ENCODE measurements at places on chromosomes 3 and 15. TPM values are rescaled to one million over a fixed set of nuclear protein-coding genes. Genes with fewer than 3 reads are reported as not detected.

DNA sequence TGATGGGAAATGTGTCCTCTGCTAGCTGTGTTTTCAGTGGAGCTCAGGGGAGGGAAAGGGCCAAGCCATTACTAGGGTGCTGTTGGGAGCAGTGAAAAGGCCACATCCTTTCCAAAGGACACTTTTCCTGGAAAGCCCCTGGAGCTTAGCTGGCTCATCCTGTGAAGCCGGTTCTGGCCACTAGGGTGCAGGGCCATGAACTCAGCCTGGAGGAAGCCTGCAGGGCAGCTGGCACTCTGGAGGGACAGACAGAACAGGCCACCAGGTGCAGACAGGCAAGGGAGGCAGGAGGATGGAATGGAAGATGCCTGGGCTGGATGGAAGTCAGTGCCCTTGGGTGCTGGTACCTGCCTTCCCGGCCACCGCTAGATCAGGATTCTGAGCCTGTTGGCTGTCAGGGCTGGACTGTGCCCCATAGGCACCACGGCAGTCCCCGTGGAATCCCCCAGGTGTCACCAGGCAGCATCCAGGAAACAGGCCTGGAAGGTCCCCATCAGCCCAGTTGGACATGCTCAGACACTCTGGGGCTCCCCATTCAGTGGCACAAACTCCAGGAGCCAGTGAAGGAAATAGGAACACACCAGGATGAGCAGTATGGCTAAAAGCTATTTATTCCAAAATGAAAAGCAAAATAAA lies 76.2 kb upstream of the C2CD4B start:
- no peak overlapping the region for H3K4me3 ChIP-seq
- no peaks in the 10 kb centered on the region for H3K36me3 ChIP-seq
- no peaks in the 10 kb centered on the region for H3K4me1 ChIP-seq
- no peaks in the 10 kb centered on the region for H3K27me3 ChIP-seq
- no peak overlapping the region for H3K27ac ChIP-seq

GRCh38 chr15:63677778-63678177 lies 80.6 kb downstream of the FBXL22 start:
- no peaks in the 10 kb centered on the region for H3K27me3 ChIP-seq
- no peaks in the 10 kb centered on the region for H3K36me3 ChIP-seq

DNA sequence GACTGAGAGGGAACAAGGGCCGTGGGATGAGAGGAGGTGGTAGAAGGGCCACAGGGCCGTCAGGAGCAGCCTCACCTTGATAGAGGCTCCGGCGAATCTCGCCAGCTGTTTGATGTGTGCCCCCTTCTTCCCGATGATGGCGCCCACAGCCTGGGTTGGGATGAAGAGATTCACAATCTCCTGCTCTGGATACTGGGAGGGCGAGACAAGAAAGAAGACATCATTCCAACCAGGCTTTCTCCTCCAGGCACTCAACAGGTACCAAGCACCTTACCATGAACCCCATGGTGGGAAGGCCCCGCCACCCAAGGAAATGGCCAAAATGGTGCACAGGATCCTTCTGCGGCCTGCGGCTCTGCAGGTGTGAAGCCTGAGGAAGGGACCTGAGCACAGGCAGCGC lies 71.1 kb downstream of the SENP2 start:
- peak overlapping the region; percentile 74 for H3K27ac ChIP-seq
- no peaks in the 10 kb centered on the region for H3K36me3 ChIP-seq
- peaks cover 13% of the 10 kb centered on the region for H3K4me1 ChIP-seq
- no peak overlapping the region for H3K4me3 ChIP-seq

DNA sequence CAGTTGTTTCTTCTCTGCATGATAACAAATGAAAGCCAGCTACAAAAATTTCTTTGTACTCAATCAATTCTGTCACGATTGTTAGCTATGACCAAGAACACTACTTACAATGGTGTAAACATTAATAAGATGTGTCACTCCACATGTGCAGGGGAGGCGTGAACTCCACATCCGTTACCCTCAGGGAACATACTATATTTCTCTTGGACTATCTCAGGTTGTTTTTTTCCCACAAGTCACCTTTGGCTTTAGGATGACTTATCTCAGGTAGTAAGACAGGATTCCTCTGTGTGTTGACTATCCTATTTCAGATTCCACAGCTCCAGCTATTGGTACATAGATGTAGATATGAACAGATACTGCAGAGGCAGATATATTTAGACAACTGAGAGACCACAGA lies 423.3 kb upstream of the GRM7 start:
- no peaks in the 10 kb centered on the region for H3K4me1 ChIP-seq
- H3K27me3 ChIP-seq, result no peaks in the 10 kb centered on the region
- no peak overlapping the region for H3K27ac ChIP-seq
- DNase-seq, result no peak

The SLC38A3 gene
- polyA plus RNA-seq, result 1.6 TPM

Measured in ovary (tissue), 10 donors.